HFFc6 (cell line): ENCODE measurements at places on chromosomes 5 and 9. TPM values are rescaled to one million over a fixed set of nuclear protein-coding genes. Genes with fewer than 3 reads are reported as not detected.
A peak's percentile ranks its signal among the peaks of the same experiment; 100 is the strongest.

- H3K27ac ChIP-seq, result no peak overlapping the region
- H3K4me3 ChIP-seq, result no peak overlapping the region
- no peaks in the 10 kb centered on the region for H3K36me3 ChIP-seq
Measured at GRCh38 chr5:15233566-15233965, 266.4 kb upstream of the FBXL7 start.

DNA sequence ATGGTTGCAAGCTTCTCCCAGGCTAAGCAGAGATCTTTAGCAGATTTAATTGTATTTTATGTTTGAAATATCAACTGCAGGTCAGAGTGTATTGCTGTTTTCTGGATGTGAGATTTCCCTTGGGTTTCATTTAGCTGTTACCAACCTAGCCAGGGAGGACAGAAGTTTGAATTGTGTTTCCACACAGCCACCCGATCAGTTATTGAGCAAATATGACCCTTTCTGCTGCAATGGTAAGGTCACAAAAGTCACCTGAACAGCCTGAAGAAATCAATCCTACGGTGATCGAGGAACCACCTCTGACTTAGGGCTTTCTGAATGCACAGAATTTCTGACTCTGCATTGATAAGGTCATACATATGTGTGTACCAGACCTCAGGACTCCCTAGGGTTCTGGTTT, 419.9 kb downstream of the MAN2A1 start:
- H3K4me1 ChIP-seq, result no peaks in the 10 kb centered on the region
- no peaks in the 10 kb centered on the region for H3K36me3 ChIP-seq
- H3K27ac ChIP-seq, result no peak overlapping the region
- H3K4me3 ChIP-seq, result no peak overlapping the region
- no peak for DNase-seq

GRCh38 chr5:166493040-166493439, 1798.4 kb upstream of the WWC1 start:
- H3K27ac ChIP-seq, result no peak overlapping the region
- no peak overlapping the region for H3K4me3 ChIP-seq
- no peaks in the 10 kb centered on the region for H3K36me3 ChIP-seq
- H3K4me1 ChIP-seq, result no peaks in the 10 kb centered on the region

DNA sequence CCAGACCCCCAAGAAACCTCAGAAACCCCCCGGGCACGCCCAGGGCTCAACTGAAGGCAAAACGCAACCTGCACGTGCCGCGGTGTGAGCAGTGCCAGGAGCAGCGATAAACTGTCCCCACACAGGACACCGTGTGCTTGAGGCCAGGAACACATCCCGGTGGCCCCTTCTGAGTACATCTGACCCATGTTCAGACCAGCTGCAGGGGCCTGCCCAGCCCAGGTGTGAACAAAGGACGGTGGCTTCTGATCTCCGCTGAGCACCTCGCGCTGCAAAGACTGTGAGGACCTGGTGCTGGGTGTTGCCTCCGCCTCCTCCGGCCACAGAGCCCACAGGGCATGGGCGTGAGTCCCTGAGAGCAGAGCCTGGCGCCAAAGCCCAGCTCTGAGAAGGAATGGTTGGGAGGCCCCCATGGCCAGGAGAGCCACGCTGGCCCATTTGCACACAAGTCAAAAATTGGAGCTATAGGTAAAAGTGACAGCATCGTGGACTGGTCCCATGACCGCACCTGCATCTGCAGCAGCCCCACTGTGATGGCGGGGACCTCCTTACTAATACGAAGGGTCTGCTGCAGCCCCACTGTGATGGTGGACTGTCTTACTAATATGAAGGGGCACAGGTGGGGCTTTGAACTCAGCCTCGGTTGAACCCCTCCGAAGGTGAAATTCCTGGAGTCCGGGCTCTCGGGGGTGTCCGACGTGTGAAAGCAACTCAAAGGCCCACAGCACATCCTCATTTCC, 31.5 kb downstream of the NDUFS6 start:
- H3K27ac ChIP-seq, result no peak overlapping the region
- H3K4me1 ChIP-seq, result peaks cover 9% of the 10 kb centered on the region; the same call in 1 of the 2 replicates
- no peak for DNase-seq

Gene PCDHAC1
- total RNA-seq, result not detected in 3 replicates

Gene GPR151
- total RNA-seq, result not detected in 2 replicates

- DNase-seq, result no peak
- no peaks in the 10 kb centered on the region for H3K27me3 ChIP-seq
- H3K4me1 ChIP-seq, result peaks cover 43% of the 10 kb centered on the region
- H3K36me3 ChIP-seq, result peaks cover 34% of the 10 kb centered on the region
Measured at GRCh38 chr5:169860585-169860984, 119.7 kb downstream of the INSYN2B start.

GRCh38 chr9:93509084-93509483, 55.7 kb upstream of the FAM120AOS start:
- H3K4me3 ChIP-seq, result no peak overlapping the region
- DNase-seq, result no peak
- H3K36me3 ChIP-seq, result peaks cover 28% of the 10 kb centered on the region
- peaks cover 52% of the 10 kb centered on the region for H3K4me1 ChIP-seq

- peaks cover 32% of the 10 kb centered on the region for H3K4me1 ChIP-seq
- peak overlapping the region; percentile 93 for H3K27ac ChIP-seq
- H3K36me3 ChIP-seq, result peaks cover 12% of the 10 kb centered on the region
- DNase-seq, result peak; percentile 60
- H3K4me3 ChIP-seq, result no peak overlapping the region
Measured at GRCh38 chr9:131651599-131651998, 88.3 kb downstream of the RAPGEF1 start.

DNA sequence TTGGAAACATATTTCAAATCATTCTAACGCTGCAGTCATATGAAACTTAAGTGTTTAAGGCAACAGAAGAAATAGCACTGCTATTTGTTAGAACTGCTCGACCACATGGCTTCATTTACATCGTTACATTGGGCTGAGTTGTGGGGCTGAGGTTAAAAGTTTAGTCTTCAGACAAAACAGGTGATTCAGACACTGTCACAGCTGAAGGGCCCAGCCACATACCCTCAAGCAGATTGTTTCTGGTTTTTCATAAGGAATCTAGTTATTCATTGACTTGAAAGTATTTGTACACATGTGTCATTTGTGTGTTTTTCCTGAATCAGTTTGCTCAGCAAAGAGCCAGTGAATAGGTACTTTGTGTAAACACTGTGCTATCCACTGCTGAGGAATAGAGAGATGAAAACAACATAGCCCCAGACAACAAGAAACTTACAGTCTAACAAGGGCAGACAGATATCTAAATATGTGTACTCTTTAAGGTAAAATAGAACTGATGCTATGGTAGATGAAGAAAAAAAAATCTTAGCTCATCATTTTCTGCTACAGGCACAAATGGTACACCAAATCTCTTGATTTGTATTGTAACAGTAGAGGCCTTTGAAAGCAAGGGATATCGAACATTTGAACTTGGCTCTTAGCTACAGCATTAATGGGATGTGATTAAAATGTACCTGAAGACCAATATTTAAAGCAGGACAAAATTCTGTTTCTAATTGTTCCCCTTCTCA, 357.6 kb upstream of the RPS23 start:
- no peak overlapping the region for H3K27ac ChIP-seq
- peaks cover 6% of the 10 kb centered on the region for H3K4me1 ChIP-seq
- H3K4me3 ChIP-seq, result no peak overlapping the region
- H3K27me3 ChIP-seq, result no peaks in the 10 kb centered on the region; the same call in none of the 2 replicates
- peak; percentile 8 for DNase-seq

Gene ANXA6
- 537 to 578 TPM (median 558 TPM) in 3 replicates for total RNA-seq

Gene BARHL1
- not detected in 3 replicates for total RNA-seq

Gene ANKRD20A1
- not detected in 3 replicates for total RNA-seq

Gene GTF2H2C
- 25.5 to 36.0 TPM (median 35.8 TPM) in 3 replicates for total RNA-seq

- no peaks in the 10 kb centered on the region for H3K27me3 ChIP-seq
- no peak overlapping the region for H3K4me3 ChIP-seq
- H3K27ac ChIP-seq, result peak overlapping the region; percentile 50; the same call in 1 of the 2 replicates
- no peaks in the 10 kb centered on the region for H3K36me3 ChIP-seq
Measured at GRCh38 chr9:136091582-136092352, 3.3 kb downstream of the NACC2 start.

GRCh38 chr9:89359751-89360261, 41.5 kb downstream of the SECISBP2 start:
- peaks cover 25% of the 10 kb centered on the region for H3K36me3 ChIP-seq
- peak overlapping the region; percentile 11; the same call in 1 of the 2 replicates for H3K27ac ChIP-seq
- no peak overlapping the region for H3K4me3 ChIP-seq
- H3K4me1 ChIP-seq, result peaks cover 6% of the 10 kb centered on the region; the same call in 1 of the 2 replicates
- no peaks in the 10 kb centered on the region; the same call in 1 of the 2 replicates for H3K27me3 ChIP-seq

DNA sequence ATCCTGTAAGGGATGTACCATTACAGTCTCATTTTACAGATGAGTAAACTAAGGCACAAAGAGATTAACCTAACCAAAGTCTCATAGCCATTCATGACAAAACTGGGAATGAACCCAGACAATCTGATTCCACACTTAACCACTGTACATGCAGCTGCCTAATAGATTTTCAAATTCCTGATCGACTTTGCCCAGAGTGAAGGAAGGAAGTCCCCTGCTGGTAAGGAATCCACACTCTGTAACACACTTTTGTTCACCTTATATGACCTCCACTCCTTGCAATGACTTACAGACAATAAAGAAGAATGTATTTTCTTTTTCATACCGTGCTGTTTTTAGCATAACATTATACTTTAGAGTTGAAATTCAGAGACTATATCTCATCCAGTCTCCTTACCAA, 31.3 kb upstream of the PLPP6 start:
- H3K27me3 ChIP-seq, result peaks cover 5% of the 10 kb centered on the region
- no peak overlapping the region for H3K27ac ChIP-seq
- H3K36me3 ChIP-seq, result no peaks in the 10 kb centered on the region
- H3K4me1 ChIP-seq, result no peaks in the 10 kb centered on the region

Gene SOX30
- total RNA-seq, result 0.15 to 0.35 TPM in 2 of 3 replicates, not detected in the other

DNA sequence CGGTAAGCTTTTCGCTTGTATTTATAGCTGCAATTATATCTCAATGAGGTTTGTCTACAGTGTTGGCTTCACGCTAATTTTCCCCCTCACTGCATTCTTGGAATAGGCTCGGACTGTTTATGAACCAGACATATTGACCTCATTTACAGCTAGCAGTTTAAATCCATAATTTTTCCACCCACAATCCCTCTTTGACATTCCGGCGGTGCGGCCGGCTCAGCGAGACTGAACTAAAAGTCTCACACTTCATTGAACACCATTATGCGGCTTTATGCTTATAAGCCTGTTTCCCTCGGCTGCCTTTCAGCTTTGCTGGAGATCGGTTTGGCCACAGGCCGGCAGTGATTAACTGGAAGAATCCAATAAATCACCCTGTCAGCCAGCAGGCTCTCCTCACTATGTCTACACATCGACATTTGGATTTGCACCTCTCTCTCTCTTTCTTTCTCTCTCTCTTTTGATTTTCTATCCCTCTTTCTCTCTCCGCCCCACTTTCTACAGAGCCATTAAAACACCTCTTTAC, 315.0 kb upstream of the TLE4 start:
- DNase-seq, result peak; percentile 53
- peaks cover 5% of the 10 kb centered on the region; the same call in 1 of the 2 replicates for H3K4me1 ChIP-seq
- 0 out of 2 replicates have a peak, but pooled peaks cover 3% of the 10 kb centered on the region for H3K36me3 ChIP-seq
- H3K4me3 ChIP-seq, result no peak overlapping the region

DNA sequence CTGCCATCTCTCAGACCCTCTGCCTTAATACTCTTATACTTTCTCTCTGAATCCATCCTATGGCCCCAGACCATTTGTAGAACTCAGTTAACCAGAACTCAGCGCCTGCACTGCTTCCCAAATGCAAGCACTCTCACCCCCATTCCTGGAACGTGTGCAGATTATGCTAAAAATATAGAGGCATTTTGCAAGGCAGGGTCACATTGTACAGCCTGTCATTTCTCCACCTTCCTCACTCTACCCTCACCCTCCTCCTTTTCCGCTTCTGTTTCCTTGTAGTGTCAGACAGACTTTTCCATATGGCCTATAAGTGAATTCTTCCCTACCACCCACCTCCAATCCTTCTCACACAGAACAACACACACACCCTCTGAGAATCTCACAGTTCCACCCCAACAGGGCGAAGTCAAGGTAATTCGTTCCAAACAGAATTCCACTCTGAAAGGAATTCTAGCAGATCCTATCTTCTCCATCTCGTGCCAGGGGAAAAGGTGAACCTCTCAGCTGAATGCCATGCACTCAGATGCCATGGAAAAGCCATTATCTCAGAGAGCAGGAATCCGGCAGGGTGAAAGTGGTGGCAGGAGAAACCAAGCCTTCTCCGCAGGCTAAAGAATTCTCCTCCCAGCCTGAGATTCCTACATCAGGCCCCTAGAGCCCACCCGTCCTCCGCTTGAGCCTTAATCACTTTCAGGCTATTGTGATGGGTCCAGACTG, 25.3 kb downstream of the GGTA1 start:
- H3K4me1 ChIP-seq, result no peaks in the 10 kb centered on the region
- H3K27ac ChIP-seq, result no peak overlapping the region
- H3K36me3 ChIP-seq, result no peaks in the 10 kb centered on the region
- H3K27me3 ChIP-seq, result peaks cover 53% of the 10 kb centered on the region
- no peak for DNase-seq
- H3K4me3 ChIP-seq, result no peak overlapping the region

Gene MYMK
- total RNA-seq, result not detected in 2 replicates

GRCh38 chr9:110278080-110278707, 21.9 kb upstream of the TXN start:
- no peaks in the 10 kb centered on the region for H3K4me1 ChIP-seq
- H3K4me3 ChIP-seq, result no peak overlapping the region
- peaks cover 20% of the 10 kb centered on the region for H3K27me3 ChIP-seq
- no peaks in the 10 kb centered on the region for H3K36me3 ChIP-seq

DNA sequence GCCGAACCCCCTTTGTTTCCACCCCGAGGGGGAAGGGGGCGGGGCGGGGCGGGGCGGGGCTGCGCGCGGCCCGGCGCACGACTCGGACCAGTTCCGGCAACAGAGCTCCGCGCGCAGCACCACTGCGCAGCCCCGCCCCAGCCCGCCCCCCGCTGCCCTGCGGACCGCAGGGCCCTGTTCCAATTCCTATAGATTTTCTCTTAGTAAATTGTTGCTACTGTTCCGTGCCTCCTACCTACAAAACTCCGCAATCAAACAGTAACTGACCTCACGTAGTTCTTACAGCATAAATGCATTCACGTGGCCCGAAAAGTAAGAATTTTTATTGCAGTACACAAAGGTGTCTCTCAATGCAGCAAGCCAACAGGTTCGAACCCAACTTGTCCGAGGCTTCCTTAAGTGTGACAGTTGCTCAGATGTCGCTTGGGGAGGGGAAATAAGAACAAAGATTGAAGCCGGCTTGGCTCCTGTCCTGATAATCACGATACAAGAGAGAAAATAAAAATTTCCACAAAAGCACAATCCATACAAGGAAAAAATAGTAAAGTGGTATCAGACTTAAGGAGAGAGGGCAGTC, 1.2 kb upstream of the RNF38 start:
- peak overlapping the region; percentile 90 for H3K27ac ChIP-seq
- peak; percentile 42 for DNase-seq
- H3K36me3 ChIP-seq, result peaks cover 5% of the 10 kb centered on the region; the same call in 1 of the 2 replicates
- H3K4me3 ChIP-seq, result peak overlapping the region; percentile 97
- H3K4me1 ChIP-seq, result peaks cover 39% of the 10 kb centered on the region
- H3K27me3 ChIP-seq, result peaks cover 4% of the 10 kb centered on the region

- no peaks in the 10 kb centered on the region for H3K36me3 ChIP-seq
- H3K4me1 ChIP-seq, result no peaks in the 10 kb centered on the region
Measured at GRCh38 chr5:122458278-122458872, 146.3 kb downstream of the SNCAIP start.

- DNase-seq, result no peak
- H3K4me1 ChIP-seq, result peaks cover 18% of the 10 kb centered on the region
- no peak overlapping the region for H3K27ac ChIP-seq
Measured at GRCh38 chr9:111627260-111627963, 3.7 kb upstream of the DNAJC25 start.
